GM23338 (cell line): ENCODE measurements at places on chromosomes 4 and X.

DNA sequence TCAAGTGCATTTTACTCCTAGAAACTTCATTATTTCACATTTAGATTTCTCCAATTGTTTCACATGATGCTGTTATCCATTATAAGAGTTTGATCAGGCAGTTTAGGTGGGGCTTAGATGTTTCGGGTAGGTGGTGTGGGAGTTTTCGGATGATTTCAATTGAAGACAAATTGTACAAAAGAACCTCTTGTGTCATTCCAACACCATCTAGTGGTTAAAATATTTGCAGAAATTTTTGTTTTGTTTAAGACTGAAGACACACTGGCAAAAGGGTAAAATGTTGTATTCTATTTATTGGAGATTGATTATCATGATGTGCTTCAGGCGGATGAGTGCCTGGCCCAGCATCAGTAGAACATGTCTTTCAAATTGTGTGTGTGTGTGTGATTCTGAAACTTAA lies 212.7 kb downstream of the SH3BGRL start:
- DNase-seq: no peak

DNA sequence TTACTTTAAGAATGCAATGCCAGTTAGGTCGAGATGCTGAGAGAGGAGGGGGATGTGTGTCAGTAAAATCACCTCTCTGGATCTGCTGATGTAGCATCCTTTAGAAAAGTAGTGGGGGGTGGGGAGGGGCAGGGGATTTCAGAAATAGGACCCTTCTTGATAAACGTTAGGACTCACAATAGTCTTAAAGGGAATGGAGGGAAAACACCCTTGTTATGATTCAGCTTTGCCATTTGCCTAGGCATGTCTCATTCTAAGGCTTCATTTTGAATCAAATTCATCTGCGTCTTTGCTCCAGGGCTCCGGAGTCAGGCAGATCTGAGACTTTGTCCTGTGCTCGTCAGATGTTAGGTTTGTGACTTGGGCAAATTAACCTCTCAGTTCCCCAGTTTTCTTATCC lies 879 bp downstream of the SH2D1A start:
- no peak for DNase-seq

DNA sequence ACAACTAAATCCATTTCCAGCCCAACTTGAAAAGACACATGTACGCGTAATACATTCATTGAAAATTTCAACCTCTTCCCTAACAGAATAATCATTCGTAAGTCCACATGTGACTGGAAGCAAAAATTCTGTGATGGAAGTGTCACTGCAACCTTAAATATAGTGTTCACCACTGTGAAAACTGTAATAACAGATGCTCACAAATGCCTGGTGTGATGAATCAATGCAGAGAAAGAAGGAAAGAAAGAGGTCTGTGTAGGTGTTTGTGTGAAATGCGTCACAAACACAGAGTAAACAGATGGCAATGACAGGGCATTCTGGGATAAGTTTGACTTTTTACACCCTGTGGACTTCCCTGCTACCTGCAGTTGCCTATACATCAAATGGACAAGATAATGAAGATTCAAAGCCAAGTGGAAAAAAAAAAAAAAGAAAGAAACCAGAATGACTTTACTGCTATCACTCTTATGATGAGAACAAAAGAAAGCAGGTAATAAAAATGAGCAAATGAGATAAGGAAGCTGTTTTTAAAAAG lies 123.3 kb downstream of the EPHA5 start:
- DNase-seq: no peak

DNA sequence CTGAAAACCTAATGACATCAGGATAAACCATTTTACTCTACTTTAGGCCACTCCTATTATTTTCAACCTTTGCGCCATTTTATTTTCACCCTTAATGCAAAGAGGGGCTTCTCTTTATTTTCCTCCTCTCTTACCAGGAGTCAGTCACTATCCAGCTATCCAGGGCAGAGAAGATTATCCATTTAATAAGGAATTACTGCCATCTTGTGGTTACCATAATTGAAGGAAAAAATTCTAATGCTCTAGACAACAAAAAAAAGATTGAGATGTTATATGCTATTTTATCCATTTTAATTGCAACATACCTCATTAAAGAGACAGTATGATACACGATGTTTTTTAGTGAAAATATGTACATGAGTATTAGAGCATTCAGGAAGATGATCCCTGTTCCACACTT lies 514.5 kb upstream of the FAM241A start:
- DNase-seq: peak; percentile 56

DNA sequence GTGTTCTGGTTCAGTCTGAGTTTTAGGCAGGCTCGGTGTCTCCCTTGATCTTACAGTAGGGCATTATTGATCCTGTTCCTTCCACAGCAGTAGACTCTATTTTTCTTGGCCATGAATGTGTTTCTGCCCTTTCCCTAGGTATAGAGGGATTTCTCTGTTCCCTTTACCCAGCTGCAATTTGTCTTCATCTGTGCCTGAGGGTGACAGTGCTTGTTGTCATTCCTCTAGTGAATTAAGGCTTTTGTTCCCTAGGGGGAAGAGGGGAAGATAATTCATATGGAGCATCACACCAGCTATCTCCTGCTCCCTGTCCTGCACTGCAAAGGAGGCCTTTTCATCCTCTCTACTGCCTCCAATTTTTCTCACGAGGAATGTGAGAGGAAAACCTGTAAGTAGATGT lies 39.7 kb upstream of the CXorf51A start:
- DNase-seq: no peak
